Right cardiac atrium (tissue), 5 donors: ENCODE measurements at places on chromosomes 11 and 22. TPM values are rescaled to one million over a fixed set of nuclear protein-coding genes. Genes with fewer than 3 reads are reported as not detected.

DNA sequence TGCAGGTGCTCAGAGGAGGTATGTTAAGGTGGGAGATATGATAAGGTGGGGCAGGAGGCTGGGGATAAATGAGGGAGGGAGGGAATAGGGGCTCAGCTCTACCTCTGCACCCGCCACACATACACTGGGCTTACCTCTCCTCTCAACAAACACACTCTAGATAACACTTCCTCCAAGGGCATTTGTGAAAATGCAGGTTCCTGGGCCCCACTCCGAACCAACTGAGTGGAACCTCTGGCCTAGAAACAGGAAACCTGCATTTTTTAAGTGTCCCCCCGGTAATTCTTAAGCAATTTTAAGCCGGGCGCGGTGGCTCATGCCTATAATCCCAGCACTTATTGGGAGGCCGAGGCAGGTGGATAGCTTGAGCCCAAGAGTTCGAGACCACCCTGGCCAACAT is 46.5 kb upstream of the CD5 start:
- DNase-seq = no peak

GRCh38 chr11:35323076-35323868 is 96.1 kb downstream of the SLC1A2 start:
- no peak for DNase-seq

DNA sequence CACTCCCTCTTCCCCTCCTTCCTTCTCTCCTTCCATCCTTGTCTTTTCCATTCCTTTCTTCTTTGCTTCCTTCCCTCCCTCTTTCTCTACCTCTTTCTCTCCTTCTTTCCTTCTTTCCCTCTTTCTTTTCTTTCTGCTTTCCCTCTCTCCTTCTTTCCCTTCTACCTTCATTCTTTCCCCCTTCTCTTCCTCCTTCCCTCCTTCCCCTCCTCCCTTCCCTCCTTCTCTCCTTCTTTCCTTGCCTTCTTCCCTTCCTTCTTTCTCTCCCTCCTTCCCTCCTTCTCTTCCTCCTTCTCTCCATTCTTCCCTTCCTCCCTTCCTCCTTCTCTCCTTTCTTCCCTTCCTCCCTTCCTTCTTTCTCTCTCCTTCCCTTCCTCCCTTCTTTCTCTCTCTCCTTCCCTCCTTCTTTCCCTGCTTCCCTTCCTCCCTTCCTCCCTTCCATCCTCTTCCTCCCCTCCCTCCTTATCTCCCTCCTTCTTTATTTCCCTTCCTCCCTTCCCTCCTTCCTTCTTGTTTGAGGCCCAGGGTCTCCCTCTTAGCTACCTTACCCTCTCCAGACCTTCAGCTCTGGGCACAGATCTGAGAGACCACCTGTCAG is 77.0 kb downstream of the BUD13 start:
- no peak for DNase-seq

DNA sequence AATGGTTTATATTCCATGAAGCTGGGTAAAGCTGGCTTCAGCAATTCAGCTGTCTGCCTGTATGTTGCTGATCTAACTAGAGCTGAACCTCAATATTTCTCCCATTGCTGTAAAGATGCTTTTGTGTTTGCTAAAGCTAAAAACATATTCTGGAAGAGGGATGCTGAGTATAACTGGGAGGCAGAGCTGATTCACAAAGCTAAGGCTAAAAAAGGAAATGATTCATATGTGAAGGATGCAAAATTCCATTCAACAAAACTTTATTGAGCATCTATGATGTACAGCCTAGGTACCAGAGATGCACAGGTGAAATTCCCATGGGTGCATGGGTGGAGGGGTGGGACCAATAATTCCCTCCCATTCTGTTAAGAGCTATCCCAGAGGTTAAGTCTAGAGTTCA is 193.9 kb downstream of the KIF18A start:
- no peak for DNase-seq

GRCh38 chr11:12725863-12726682 is 51.9 kb downstream of the TEAD1 start:
- no peak for DNase-seq

DNA sequence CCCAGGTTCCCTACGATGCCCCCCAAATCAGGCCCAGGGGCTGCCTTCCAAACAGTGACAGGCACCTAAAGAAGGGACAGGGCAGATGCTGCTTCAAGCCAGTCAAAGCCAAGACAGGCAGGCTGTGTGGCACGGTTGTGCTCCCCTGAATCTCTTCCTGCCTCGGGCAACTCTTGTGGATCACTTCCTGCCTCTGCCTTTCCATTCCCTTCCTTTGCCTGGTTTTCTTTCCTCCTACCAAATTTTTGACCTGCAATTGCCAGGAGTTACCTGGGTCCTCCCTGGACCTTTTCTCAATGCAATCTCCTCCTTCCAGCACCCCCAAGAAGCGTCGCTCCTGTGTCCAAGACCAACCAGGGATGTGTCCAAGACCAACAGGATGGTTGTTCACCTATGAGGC is 5.5 kb downstream of the C11orf16 start:
- no peak for DNase-seq

DNA sequence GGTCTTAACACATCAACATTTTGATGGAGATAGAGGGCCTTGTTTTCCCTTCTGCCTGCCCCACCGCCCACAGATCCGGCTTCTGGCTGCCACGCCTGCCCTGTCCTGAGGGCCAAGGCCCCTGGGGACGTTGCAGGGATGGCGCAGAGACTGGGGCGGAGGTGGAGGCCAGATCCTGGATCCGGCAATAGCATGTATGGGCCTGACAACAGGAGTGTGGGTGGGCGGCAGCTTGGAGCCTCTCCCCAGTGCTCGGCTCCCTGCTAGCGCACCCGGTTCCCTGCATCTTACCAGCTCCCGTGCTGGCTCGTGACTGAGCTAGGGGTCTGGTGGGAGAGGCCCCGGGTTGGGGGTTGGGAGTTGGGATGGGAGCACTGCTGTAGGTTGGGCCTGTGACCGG is 95.6 kb downstream of the ZBTB16 start:
- DNase-seq = peak; percentile 59

GRCh38 chr11:73034331-73034730 is 107.8 kb downstream of the FCHSD2 start:
- no peak for DNase-seq

DNA sequence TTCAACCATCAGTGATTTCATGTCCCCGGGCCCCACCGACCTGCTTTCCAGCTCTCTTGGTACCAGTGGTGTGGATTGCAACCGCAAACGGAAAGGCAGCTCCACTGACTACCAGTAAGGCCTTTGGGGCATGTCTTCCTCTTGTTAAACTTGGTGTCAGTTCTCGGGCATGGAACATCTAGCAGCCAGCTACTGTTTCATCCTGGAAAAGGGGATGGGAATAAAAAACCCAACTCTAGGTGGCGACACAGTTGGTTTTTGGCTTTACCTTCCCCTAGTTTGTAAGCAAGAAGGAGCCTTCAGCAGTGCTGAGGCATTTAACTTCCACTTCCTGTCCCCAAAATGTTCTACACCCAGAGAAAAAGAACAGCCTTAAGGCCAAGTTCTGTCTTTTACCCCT is 76.7 kb downstream of the BMAL1 start:
- no peak for DNase-seq

- no peak for DNase-seq
These were observed 107.6 kb downstream of the GALNT18 start for GRCh38 chr11:11514246-11514645.

DNA sequence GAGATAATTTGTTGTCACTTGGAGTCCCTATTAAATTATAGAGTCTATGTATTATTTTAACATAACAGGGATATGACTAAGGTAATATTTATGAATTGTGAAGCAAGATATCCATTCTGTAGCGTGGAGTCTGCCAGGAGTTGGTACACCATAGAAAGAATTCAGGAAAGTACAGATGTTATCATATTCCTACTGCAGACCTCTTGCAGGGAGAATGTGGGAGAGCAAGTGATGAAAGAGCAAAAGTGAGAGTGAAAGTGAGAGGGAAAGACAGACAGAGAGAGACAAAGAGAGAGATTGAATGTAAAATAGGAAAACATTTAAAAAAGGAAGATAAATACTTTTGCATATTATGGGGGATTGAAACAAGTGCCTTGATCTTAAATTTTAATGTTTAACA is 468.8 kb downstream of the CNTN5 start:
- DNase-seq = no peak

GRCh38 chr11:76323804-76324203 is 57.1 kb downstream of the THAP12 start:
- DNase-seq = no peak

GRCh38 chr11:44654596-44654995 is 72.2 kb upstream of the TSPAN18 start:
- DNase-seq = no peak

DNA sequence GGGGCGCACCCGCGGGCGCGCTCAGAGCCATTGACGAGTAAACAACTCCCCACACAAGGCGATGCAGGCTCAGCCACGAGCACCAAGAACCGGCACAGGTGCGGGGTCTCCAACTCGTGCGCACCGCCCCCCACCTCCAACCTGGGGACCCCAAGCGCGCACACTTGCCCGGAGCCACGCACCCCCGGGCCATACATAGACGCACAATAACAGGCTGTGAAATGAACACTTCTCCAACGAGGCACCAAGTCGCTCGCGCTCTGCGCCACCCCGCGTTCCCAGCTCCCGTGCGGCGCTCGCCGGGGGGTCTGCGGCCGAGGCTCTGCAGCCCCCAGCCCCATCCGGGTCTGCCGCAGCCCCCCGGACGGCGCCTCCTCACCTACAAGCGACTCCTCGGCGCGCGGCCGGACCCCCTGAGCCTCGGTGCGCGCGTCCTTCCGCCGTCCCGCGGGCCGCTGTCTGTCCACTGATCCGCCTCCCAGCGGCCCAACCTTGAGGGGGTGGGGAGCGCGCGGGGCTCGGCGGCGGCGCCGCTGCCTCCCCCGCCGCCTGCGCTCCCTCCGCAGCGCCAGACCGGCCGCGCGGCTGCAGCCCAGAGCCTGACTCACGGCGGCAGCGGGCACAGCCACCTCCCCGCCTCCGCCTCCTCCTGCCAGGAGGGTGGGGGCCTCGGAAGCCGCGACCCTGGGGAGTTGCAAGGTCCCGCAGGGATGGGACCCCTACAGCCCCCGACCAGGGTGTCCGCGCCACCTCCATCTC is 1.6 kb downstream of the IFITM10 start:
- peak; percentile 68 for DNase-seq

DNA sequence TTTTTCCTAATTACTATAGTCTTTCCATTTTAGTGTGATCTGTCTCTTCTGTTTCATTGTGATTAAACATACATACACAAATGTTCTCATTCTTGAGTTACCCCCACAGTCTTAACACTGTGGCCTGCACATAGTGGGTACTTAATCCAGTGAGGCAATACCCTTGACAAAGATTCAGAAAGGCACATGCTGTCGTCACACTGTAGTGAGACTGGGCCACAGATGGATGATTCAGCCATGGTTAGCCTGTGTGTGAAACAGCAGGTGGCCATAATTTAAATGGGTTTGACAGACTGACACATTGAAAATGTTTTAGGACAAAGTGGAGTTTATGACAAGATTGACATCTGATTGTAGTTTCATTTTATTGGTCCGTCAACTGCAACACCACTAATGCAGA is 313.1 kb downstream of the C11orf87 start:
- DNase-seq = no peak

DNA sequence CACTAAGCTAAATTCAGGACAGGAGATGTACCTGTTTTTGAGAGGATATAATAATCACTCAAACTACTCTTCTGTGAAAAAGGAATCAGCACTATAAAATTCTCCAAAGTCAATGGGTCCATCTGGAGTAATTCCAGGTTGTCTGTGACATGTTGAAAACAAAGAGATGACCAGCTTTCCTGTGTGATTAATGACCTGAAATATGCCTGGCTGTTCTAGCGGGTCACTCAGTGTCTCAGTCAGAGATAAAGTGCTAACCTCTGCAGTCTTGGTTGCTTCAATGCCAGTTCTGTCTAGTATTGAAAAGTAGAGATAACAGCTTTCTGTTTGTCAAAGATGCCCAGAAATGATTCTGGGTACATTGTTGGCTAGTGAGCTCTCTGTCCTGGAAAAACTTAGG is 722.6 kb upstream of the TENM4 start:
- DNase-seq = no peak

DNA sequence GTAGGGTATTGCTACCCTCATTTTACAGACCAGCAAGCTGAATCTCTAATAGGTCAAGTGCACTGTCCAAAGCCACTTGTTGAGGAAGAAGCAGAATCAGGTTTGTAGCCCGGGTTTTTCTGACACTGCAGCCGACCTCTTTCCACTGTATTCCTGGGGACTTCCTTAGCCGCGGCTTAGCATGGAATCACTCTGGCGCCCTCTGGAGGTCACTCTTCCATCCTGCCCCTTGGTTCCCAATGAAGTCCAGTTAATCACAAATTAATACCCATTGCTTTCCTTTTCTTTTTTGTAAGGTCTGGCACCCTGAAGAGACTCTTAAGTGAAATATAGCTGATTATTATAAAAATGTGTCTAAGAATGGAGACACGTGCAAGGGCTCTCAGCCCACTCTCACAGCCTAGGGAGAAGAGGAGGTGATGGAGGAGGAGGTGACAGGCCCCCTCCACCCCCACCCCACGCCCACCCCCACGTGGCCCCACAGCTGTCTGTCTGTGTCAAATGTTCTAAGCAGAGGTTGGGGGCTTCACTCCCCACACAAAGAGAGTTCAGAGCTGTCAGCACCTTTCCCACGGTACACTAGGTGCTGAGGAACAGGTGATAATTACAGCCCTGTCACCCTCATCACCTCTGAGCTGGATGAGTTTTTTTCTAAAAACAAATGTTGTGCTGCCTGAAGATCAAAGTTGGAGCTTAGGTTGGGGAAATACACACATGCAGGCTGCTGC is 57.7 kb upstream of the DRD2 start:
- peak; percentile 76 for DNase-seq

DNA sequence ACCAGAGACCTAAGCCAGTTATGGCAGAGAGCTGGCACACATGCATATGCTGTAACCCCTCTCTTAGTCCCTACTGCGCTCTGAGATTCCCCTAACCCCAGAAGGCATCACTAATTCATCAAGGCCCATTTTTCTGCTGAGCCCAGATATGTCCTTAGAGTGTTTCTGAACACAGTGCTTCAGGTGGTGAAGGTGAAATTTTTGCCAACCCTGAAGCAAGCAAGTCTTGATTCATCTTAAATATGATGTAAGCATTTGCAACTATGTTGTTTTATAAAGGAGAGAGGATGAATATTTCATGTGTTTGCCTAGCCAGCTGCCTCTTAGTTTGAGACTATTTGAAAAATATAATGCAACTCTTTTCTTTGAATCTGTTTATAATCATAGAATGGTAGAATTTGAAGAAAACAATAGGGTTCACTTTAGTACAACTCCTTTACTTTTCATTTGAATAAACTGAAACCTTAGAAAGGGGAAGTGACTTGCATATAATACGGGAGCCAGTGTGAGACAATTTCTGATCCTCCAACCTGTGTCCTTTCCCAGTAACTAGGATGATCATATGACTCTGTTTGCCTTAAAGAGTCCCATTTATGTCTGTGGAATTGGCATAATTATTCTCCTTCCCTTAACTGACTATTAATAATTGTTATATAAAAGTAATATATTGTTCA is 194.3 kb upstream of the MTNR1B start:
- no peak for DNase-seq

- DNase-seq = no peak
These were observed 113.4 kb downstream of the CASP12 start for GRCh38 chr11:104784684-104785460.

Gene CADM1
- 25.4 TPM for total RNA-seq

Gene MMP1
- total RNA-seq = 1.0 TPM

Gene NCR3LG1
- total RNA-seq = 2.9 TPM

Gene MIAT
- 1.5 TPM for total RNA-seq

Gene C11orf16
- not detected for total RNA-seq

Gene BAIAP2L2
- total RNA-seq = not detected

Gene KDM4D
- 1.1 TPM for total RNA-seq

Gene ELFN2
- total RNA-seq = 0.06 TPM
